ENCODE measurements at places on chromosomes 4 and X.

GRCh38 chr4:108458681-108459080, 161.7 kb upstream of the RPL34 start:
- no peak for DNase-seq

- no peak for DNase-seq
These were observed 470.9 kb upstream of the ADGRL3 start for GRCh38 chr4:60729194-60729593.

DNA sequence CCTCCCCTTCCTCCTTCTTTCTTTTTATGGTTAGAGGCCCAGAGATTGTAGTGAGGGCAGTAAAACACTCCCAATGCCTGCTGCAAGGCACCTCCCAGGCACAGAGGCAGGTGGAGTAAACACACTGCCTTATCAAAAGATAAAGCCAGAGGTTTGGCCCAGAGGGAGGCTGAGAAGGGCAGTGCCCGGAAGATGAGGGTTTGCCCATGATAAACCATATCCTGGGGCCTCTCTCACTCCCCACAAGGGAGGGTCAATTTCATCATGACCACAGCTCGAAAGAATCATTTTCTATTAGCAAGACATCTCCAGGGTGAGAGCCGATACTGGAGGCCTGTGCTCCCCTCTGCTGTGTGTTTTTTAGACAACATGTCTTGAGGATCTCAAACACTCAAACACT, 98.5 kb upstream of the FAM9C start:
- no peak for DNase-seq

- DNase-seq: no peak
These were observed 96.8 kb downstream of the ARSJ start for GRCh38 chr4:113882668-113883067.

GRCh38 chr4:16627999-16628398, 270.4 kb downstream of the LDB2 start:
- DNase-seq: no peak
